C1 segment of cervical spinal cord (tissue), 14 donors: ENCODE measurements at places on chromosomes 1 and 21.

- no peak for DNase-seq
These were observed 648.6 kb upstream of the CAMK1G start for GRCh38 chr1:208934933-208935332.

DNA sequence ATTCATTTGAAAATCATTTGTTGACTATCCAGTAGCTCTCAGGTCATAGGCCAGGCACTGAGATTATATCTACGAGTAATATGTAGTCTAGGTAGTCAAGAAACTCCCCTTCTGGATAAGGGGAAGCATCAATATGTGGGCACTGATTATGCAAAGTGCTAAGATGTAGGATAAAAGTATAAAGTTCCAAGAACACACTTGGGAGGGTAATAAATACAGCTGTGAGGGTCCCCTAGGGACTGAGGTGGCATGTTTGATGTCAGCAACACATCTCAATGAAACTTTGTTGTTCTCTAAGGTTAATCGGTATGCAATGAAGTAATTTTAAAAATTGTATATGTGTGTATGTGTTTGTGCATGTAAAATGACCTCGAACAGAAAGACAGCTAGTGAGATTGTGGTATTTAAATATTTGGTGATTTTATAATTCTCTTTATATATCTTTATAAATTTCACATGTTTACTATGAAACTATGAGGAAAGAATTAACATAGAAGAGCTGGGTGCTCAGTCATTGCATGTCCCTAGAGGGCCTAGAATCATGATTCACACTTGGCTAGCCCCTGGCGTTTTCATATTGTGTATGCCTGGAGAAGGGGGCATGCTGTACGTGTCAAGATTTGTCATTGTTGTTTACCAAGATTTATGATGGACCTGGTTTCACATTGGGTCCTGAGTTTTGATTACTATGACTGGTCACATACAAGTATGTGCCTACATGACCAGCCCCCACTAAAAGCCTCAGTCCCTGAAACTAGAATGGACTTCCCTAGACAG is 140.1 kb upstream of the DUSP10 start:
- DNase-seq, result no peak

DNA sequence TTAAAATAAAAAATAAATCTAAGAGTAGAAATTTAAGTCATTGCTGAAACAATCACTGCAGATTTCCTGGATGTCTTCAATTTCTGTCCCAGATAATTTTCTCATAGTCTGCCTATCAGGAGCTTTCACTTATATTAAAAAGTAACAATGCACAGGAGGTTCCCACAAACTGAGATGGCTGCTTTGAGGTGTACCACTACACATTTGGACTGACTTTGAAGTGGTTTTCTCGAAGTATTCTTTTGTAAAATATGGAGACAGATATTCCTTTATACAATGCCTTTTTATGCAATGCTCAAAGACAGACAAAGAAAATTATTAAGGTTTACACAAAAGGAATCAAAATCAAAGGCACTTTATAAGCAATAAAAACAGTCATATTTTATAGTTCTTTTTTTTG is 24.5 kb downstream of the TOR1AIP2 start:
- DNase-seq, result no peak

- DNase-seq, result no peak
These were observed 31.4 kb downstream of the IQGAP3 start for GRCh38 chr1:156540955-156541354.

DNA sequence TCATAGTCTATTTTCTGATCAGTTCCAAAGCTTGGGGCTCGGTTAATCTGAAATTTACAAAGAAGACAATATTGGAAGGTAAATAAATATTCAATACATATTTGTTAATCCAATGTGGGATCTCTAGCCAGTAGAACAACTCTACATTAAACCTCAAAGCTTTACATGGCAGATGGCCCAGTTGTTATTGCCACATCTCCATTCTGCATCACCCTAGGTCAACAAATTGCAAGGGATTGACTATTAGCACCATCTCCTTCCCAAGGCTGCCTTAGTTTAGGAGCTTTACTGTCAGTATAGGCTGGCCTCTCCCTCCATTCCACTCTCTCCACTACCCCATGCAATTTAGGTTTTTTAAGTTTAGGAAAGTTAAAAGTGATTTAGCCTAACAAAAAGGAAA is 69.7 kb downstream of the TTLL7 start:
- DNase-seq, result no peak

- DNase-seq, result no peak
These were observed 75.9 kb upstream of the GREM2 start for GRCh38 chr1:240687820-240688219.

DNA sequence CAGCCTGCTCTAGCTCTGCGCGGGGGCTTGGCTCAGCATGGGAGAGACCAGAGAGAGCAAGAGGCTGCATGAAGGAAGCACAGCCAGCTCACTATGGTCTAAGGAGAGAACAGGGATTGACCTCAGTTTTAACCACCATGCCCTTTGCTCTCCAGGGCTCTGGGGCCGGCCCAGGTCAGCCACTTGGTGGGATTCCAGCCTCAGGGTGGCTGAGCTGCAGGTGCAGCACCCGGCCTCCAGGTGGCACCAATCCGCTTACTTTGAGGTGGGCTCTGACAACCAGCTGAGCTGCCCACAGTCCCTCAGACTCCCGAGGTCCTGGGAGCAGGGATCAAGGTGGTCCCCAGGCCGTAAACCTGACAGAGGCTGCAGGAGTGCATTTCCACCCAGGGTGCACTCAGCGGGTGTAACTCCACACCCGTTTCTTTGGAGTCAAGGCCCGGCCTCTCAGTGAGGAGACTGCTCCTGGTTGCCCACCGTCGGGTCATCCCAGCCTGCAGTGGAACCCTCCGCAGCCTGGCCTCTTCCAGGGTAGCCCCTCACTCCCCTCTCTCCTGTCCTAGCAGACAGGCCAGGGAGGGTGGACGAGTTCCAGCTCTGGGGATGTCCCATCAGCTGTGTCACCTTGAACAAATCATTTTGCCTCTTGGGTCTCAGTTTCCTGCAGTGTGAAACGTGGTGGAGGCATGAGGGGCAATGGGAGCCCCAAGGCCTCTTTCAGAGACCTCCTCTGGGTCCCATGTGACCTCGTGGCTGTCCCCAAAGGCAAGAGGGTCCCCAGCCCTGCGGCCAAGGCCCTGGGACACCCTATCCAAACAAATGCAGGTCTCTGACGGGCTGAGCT is 607 bp upstream of the LGR6 start:
- DNase-seq, result no peak

DNA sequence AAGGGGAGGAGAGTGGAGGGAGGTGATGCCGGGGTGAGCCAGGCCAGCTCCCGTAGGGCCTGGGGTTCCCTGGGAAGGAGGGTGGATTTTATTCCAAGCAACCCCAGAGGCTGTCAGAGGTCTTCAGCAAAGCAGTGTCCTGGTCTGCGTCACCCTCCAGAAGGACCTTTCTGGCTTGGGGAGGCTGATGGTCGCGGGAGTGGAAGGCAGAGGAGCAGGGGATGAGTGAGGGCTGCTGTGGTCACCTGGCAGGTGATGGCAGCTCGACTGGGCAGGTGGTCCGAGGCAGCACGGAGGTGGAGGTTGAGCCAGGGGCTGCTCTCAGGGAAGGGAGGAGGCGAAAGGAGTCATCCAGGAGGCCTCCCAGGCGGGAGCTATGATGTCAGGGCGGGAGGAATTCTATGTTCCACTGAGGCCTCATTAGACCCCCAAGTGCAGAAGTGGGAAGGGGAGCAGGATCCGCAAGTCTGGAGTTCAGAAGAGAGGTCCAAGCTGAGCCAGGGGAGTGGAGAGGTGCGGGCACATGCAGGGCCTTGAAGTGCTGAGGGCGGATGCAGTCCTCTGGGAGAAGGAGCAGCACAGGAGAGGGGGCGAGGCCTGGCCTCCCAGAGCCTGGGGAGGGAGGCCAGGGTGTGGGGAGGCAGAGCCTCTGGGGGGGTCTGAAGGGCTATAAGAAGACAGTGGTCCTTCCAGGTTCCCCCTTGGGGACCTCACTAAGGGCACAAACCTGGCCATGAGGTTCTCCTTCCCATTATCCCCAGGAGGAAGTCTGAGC is 33.3 kb downstream of the BMP8A start:
- DNase-seq, result no peak

GRCh38 chr1:193766329-193766728 is 579.9 kb upstream of the B3GALT2 start:
- no peak for DNase-seq

DNA sequence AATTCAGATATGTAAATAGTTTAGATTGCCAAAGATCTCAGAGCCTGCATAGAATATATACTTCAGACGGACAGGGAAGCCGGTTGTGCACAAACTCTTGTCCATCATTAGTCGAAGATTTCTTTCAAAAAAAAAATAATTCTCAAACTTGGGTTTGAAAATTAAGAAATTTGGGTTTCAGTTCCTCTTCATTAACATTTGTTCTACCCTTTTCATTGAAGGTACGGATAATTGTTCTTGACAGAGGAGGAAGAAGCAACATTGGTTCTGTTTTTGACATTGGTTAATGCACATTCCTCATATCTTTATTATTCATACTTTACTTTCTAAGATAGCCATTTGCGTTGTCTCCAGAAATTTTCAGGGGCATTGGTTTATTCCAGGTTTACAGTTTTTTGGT is 38.0 kb upstream of the PRMT6 start:
- DNase-seq, result no peak

DNA sequence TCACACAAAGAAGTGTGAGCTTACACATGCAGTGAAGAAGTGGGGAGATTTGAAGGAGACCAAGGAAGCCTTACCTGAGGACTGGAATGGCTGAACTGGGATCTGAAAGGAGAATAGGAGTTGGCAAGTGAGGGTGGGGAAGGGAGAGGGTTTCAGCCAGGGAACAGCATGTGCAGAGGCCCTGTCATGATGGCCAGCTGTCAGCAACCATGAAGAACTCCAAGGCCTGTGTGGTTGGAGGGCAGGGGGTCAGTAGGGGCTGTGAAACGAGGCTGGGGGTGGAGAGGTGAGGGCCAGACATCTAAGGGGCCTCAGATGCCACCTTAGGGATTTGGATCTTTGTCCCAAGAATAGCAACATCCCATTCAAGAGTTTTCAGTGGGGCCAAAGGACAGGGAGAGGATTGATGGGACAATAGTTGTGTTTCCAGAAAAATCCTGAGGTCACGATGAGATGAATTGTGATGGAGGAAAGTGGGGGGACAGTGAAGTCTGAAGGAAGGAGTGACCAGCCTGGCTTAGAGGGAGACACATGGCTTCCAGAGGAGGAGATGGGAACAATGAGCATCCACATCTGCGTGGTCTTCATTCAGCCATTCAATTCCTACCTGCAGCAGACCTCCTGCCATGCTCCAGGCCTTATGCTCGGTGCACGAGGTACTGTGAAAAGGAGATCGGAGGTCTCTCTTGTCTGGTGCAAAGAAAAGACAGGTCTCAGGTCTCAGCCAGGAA is 187.6 kb downstream of the MATN1 start:
- no peak for DNase-seq

DNA sequence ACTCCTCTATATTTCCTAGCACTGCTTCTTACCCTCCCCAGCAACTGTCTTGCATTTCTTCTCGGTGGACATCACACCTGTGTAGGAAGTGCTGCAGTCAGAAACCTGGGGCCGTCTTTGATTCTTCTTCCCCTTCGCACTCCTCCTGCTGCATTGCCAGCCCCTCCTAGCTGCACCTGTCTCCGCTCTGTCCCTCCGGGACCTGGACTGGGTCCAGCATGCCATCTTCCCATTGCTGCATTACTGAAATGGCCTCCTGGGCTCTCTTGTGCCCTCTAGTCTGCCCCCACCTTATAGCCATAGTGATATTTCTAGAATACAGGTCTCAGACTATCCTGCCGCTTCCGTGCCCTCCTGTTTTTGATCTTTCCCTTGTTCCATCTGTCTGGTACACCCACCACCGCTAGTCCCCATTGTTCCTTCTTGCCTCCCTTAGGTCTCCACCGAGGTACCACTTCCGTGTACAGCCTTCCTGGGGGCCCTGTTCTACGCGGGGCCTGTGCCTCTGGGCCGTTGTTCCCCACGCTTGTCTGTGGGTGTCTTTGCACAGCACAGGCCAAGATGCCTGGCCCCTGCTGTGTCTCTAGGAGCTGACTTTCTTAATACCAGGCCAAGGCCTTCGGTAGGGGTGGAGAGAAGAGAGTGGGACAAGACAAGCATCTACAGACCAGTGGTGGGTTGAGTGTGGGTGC is 107.6 kb downstream of the GALNT2 start:
- no peak for DNase-seq

GRCh38 chr1:220575718-220576497 is 48.0 kb downstream of the MARK1 start:
- no peak for DNase-seq

- DNase-seq, result no peak
These were observed 28.3 kb downstream of the GPR157 start for GRCh38 chr1:9100471-9101043.

GRCh38 chr1:231606712-231607111 is 19.9 kb upstream of the DISC1 start:
- DNase-seq, result no peak

- no peak for DNase-seq
These were observed 19.7 kb downstream of the AXDND1 start for GRCh38 chr1:179385510-179385909.

- DNase-seq, result peak; percentile 31
These were observed 37.1 kb upstream of the EPB41 start for GRCh38 chr1:28877132-28877781.

DNA sequence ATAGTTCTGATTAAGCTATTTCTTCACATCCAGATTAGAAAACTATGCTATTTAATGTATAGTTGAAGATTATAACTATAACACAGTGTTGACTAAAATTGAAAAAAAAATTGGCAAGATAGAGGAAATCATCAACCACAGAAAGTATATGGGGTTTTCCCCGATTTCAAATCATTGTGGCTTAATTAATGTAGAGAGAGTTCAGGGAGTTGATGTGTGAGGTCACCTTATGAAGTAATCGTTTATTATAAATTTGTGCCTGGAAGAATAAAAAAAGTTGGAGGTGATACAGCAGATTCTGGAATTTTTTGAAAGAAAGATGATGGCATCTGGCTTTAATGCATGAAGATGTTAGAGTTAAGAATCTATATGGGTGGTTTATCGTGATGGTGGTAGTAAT is 84.3 kb downstream of the PTGS2 start:
- DNase-seq, result no peak

GRCh38 chr21:31397515-31397926 is 53.5 kb upstream of the TIAM1 start:
- no peak for DNase-seq

DNA sequence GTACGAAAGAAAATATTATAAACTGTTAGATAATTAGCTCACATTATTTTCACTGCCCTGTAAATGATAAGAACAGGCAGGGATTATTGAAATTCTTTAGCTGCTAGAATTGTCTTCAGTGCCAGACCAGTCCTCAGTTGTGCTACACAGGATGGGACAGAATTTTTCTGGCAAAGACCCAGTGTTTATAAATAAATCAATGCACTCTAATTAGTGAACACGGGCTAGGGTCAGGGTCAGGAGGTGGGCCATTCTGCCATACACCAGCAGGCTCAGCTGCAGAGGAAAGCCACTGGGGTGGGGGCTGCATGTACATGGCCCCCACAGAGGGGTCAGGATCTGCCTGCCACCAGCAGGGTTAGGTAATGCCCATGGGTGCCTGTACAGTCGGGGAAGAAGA is 6.4 kb downstream of the BCAR3 start:
- DNase-seq, result no peak
